Placental epithelial cell (primary cell): ENCODE measurements at places on chromosomes 13 and 19. TPM values are rescaled to one million over a fixed set of nuclear protein-coding genes. Genes with fewer than 3 reads are reported as not detected.

FOXA3 gene
- not detected in 2 replicates for total RNA-seq

NDFIP2 gene
- total RNA-seq = 34.9 and 71.0 TPM in 2 replicates

RELB gene
- 2.4 and 3.8 TPM in 2 replicates for total RNA-seq

LIG4 gene
- total RNA-seq = 3.9 and 7.3 TPM in 2 replicates

ZNF846 gene
- 10.6 and 18.5 TPM in 2 replicates for total RNA-seq

ATP8A2 gene
- total RNA-seq = 0.39 and 0.76 TPM in 2 replicates

CDADC1 gene
- 2.0 and 2.7 TPM in 2 replicates for total RNA-seq

GSX1 gene
- not detected in 2 replicates for total RNA-seq

ERF gene
- 13.4 and 19.2 TPM in 2 replicates for total RNA-seq

ZNF160 gene
- total RNA-seq = 43.9 and 50.6 TPM in 2 replicates

CSNK1G2 gene
- 60.1 and 73.4 TPM in 2 replicates for total RNA-seq

TMEM190 gene
- total RNA-seq = 2.0 TPM in 1 of 2 replicates, not detected in the other

IRS2 gene
- 9.8 and 38.8 TPM in 2 replicates for total RNA-seq

GPR18 gene
- not detected in 2 replicates for total RNA-seq

SPRED3 gene
- total RNA-seq = 0.22 and 0.79 TPM in 2 replicates

CYP2A6 gene
- not detected in 2 replicates for total RNA-seq

UNC13A gene
- 0.11 and 0.39 TPM in 2 replicates for total RNA-seq

SLITRK5 gene
- not detected in 2 replicates for total RNA-seq

LRRC8E gene
- total RNA-seq = 10.6 and 11.8 TPM in 2 replicates

ATG4D gene
- total RNA-seq = 17.7 and 20.9 TPM in 2 replicates

PARP4 gene
- total RNA-seq = 48.7 and 58.0 TPM in 2 replicates

KLK15 gene
- not detected in 2 replicates for total RNA-seq

KLK5 gene
- total RNA-seq = not detected in 2 replicates

ZNF677 gene
- 24.8 and 33.0 TPM in 2 replicates for total RNA-seq

PPM1N gene
- 1.1 and 2.0 TPM in 2 replicates for total RNA-seq

ADGRE1 gene
- total RNA-seq = not detected in 2 replicates
